ENCODE measurements at places on chromosomes 7 and 10. TPM values are rescaled to one million over a fixed set of nuclear protein-coding genes. Genes with fewer than 3 reads are reported as not detected.

TRRAP gene
- 12.5 TPM for total RNA-seq

GBX1 gene
- total RNA-seq: not detected

HOXA6 gene
- 1.4 TPM for total RNA-seq

LIPK gene
- not detected for total RNA-seq

DNA sequence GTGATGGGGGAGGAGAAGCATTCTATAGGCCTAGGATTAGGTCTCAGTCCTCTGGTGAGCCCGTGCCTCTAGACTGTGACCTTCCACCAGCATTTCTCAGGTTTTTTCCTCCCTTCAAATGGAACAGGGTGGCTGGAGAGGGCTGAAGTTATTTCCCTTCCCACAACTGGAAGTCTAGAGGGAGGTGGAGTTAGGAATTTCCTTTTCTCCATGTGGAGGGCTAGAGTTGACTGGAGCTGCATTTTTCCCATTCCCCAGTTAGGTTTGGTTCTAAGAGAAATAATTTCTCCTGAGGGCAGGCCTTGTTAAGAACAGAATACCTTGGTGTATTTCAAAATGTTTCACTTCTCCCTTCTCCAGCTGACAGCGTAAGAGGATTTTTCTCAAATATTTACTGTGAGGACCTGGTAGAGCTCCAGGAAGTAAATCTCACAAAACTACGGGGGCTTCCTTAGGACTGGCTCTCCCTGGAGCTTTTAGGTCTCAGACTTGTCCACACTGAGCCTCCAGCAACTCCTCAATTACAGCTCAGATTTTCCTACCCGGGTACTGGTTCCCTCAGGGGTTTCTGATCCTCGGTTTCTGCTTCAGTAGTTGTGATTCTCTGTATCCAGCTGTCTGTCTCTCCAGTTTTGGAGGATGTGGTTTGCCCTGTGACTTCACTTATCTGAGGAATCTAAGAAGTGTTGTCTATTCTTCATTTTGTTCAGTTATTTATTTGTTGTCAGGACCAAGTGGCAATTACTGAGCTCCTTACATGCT is 6.0 kb upstream of the REEP3 start:
- peak; percentile 33 for DNase-seq

DNA sequence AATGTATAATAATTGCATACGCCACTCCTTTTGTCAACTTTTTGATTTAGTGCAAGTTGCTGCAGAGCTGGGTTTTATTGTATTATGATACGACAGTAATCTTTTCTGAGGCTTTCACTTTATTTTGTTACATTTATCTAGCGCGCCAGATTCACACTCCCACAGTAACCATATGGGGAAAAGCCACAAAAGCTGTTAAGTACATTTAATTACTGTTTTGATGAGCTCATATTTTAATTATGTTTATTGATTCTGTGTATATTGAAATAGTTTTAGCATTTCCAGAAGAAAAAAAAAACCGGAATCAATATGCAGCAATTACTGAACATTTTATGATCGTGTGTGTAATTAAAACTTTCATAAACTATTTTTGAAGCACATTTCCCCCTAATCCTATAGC is 118.5 kb downstream of the RAB11FIP2 start:
- DNase-seq: no peak

DNA sequence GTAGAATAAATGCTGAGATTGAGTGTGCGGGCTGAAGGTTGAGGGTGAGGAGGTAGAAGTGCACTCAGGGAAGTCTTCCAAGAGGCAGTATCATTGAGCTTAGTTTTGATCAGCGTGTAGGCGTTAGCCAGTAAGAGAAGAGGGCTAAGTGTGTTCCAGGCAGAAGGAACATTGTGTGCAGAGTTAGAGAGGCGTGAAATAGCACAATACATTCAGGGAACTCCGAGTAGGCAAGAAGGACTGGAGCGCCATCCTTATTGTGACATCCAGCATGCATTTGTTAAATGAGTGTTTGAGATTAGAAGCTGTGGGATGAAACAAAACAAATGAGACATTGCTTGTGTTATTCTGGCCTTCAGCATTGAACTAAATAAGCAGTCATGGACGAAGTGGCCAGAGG is 140.9 kb upstream of the MKLN1 start:
- DNase-seq: no peak

- DNase-seq: peak; percentile 57
Observed at GRCh38 chr7:106178593-106179134, 66.6 kb upstream of the SYPL1 start.

GRCh38 chr10:120382360-120382759 is 74.7 kb upstream of the PLPP4 start:
- no peak for DNase-seq

DNA sequence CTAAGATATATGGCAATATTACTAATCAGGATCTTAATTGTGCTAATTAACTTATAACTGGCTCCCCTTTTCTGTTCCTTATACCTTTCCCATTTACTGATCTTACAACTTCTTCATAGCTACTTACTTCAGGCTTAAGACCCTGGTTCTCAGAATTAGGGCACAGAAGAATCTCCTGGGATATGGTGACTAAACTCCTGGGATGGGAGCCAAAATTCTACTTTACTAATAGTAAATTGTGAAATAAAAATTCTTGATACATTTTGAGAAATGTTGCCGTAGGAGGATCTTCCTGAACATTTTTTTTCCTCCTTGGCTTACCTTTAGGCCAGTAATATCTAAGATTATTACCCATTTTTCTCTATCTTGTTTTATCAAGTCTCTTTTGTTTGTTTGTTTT is 309.5 kb downstream of the ATRNL1 start:
- peak; percentile 30 for DNase-seq

DNA sequence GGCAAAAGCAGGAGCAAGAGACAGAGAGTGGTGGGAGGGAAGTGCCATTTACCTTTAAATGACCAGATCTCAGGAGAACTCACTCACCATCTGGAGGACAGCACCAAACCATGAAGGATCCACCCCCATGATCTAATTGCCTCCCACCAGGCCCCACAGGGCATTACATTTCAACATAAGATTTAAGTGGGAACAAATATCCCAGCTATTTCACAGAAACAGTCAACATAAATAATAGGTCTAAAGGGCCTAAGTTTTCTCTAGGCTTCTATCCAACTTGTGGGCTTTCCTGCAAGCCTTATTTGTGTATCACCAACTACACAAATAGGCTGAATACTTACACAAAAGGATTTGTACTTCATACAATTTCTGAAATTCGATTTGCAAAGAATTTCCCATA is 196.8 kb upstream of the POT1 start:
- DNase-seq: no peak

DNA sequence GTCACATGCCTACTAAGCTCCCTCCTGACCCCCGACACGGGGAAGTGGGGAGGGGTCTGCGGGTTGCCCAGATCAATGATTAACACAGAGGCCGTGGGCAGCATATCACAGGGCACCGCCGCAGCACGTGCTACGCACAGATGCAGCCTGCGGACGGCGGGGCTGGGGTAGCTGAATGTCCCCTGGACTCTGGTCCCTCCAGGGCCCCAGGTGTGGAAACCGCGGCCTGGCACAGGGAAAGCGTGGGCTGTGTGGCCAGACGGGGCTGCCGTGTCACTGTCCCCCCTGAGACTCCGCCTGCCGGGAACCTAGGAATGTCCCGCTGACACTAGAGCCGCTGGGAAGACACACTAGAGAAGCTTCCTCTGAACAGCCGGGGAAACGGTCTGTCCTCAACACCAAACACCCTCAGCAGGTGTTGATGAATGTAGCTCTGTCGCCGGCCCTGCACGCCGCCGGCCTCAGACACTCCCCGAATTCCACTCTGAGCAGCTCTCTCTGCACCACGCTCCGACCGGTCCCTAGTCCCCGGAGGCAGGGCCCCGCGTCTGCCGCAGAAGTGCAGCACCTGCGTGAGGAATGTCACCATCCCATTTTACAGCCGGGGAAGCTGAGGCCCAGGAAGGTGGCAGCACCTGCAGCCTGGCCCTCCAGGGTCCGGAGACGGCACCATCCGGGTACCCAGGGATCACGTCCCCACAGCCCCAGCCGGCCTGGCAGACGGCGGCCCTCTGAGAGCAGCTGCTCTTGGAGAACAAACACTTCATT is 33.4 kb upstream of the PDGFA start:
- no peak for DNase-seq

GRCh38 chr10:61065051-61065450 is 121.1 kb upstream of the RHOBTB1 start:
- no peak for DNase-seq

- no peak for DNase-seq
Observed at GRCh38 chr10:62108759-62109586, 159.7 kb downstream of the RTKN2 start.

DNA sequence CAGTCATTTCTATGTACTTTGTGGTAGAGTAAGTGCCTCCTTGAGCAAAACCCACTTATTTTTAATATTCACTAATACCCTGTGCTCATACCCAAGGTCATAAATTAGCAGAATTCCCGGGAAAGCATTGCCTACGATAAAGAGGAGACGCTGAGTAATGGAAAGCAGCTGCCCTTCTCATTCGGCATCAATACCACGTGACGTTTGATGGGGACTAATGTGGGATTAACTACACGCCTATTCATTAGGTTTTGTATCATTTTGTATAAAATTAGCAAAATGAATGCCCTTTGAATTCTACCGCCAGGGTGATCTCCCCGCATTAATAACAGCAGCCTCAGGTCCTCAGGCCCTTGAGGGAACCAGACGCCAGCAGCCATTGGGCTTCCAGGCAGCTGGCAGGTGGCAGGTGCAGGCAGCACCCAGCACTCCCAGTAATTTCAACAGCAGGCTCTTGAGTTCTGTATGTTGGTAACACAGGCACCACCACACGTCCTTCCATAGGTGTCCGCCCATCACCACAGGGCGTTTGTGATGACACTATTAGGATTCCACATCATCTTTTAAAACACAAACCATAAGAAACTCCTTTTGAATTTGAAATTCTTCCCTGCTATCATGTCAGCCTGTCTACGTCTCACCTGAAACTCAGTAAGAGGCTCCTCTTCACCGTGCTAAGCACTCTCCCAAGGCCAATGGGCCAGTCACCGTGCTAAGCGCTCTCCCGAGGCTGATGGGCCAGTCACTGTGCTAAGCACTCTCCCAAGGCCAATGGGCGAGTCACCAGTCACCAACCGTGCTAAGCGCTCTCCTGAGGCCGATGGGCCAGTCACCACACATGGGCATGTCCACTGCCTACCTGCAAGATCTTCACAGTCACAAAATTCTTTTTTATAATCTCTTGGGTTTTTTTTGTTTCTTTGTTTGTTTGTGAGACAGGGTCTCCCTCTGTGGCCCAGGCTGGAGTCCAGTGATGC is 509.4 kb downstream of the PTPRN2 start:
- no peak for DNase-seq

- no peak for DNase-seq
Observed at GRCh38 chr7:121330053-121330833, 1.4 kb downstream of the WNT16 start.

DNA sequence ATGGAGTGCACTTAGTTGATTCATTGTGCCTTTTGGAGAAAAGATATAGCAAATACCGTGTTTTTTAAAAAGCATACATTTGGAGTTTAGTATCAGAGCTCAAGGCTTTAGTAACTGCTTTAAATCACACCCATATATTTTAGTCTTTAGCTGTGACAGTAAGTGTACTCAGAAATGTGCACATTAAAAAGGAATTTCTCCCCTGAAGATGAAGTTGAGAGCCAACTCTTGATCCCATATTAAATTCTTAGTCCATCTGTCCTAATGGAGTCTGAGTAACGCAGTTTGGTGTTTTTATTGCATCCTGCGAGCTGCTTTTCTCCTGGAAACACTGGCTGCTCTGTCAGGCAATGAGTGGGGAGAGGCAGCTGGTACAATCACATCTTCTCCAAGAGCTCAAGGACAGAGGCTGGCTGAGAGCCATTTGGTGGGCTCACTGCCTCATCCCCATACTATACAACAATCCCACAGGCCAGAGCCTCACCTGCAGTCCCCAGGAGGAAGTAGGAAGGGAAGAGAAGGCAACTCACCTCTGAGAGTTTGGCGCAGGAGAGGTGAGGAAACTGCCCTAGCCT is 473.6 kb upstream of the C7orf33 start:
- no peak for DNase-seq

- DNase-seq: no peak
Observed at GRCh38 chr7:101127460-101128039, 646 bp downstream of the SERPINE1 start.

- DNase-seq: no peak
Observed at GRCh38 chr10:234708-235406, 99.6 kb downstream of the ZMYND11 start.

DNA sequence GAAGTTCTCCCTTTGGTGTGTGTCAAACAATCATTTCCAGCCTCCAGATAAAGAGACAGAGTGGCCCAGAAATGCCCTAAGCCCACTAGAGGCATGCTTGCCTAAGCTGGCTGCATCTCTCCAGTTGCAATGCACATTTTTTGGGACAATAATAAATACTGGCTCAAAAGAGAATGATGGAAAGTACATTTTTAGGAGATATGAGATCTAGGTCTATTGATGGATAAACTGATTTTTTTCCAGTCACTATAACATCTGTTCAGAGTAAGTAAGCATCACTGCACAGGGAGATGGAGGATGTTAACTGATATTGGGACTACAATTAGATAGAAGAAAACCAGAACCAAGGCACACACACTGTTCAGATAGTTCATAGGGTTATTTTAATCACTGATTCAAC is 553.0 kb downstream of the GRM8 start:
- DNase-seq: no peak

- no peak for DNase-seq
Observed at GRCh38 chr10:127354255-127354654, 157.9 kb upstream of the INSYN2A start.

DNA sequence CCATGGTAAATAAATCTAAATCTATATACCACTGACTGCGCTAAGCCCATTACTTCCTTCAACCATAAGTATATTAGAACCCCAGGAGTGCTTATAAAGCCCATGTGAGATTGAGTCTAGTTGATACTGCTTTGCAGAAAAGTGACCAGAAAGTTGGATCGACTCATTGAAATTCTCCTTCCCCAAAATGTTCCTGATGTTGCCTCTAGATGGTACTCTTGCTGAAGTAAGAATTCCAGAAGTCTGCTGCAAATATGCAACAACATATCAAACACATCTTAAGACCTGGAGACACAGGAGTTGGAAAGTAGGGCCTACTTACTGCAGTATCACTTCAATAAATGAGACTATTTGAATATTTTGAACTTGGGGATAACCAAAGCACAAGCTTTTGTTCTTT is 550.8 kb downstream of the IPMK start:
- DNase-seq: peak; percentile 32

DNA sequence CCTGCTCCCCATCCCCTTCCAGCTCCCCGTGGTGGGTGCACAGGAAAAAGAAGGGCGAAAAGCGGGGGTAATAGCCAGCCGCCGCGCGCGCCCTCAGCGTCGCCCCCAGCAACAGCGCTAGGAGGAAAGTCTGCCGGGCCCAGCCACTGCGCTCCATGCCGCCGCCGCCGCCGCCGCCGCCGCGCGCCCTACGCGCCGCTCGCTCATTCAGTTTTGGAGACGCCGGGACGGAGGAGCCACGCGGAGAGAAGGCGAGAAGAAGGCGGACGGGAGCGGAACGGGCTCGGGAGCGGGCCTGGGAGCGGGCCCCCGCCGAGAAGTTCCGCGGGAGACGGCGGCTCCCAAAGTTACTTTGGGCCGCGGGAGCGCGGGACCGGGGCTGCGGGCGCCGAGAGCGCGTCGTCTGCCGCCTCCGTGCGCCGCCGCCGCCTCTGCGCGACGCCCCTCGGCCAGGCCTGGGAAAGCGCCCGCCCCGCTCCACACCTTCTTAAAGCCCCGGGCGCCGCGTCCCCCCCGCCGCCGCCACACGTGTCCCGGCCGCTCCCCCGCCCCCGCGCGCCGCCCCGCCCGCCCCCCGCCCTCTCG is at the start of gene RELN:
TSS of gene RELN (minus strand) at position 459 of the 585 bp plus-strand sequence. CDS start at position 157, 302 bp downstream.
- DNase-seq: peak; percentile 17

- DNase-seq: no peak
Observed at GRCh38 chr7:99027841-99028240, 116.1 kb downstream of the SMURF1 start.

- DNase-seq: no peak
Observed at GRCh38 chr10:9137368-9137767, 1082.9 kb downstream of the GATA3 start.
